ENCODE measurements at places on chromosomes 4 and X. TPM values are rescaled to one million over a fixed set of nuclear protein-coding genes. Genes with fewer than 3 reads are reported as not detected.

Gene PKD2
- 49.7 TPM for total RNA-seq

- DNase-seq: peak; percentile 20
Measured at GRCh38 chr4:16819652-16820051, 78.8 kb downstream of the LDB2 start.

Gene ADGRL3
- not detected for total RNA-seq

- no peak for DNase-seq
Measured at GRCh38 chrX:23493941-23494374, 159.3 kb downstream of the PTCHD1 start.

DNA sequence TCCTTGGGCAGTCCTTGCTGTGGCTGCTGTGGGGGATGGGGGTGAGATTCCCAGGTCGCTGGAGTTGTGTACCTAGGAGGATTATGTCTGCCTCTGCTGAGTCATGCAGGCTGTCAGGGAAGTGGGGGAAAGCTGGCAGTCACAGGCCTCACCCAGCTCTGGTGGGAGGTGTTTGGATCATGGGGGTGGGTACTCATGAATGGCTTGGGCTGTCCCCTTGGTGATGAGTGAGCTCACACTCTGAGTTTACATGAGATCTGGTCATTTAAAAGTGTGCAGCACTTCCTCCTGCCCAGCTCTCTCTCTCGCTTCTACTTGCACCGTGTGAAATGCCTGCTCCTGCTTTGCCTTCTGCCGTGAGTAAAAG lies 24.6 kb upstream of the PDLIM3 start:
- peak; percentile 80 for DNase-seq

- DNase-seq: no peak
Measured at GRCh38 chrX:154135458-154136229, 8.4 kb upstream of the OPN1LW start.

GRCh38 chrX:135015523-135016245 lies 6.7 kb downstream of the RTL8B start:
- no peak for DNase-seq

Gene SPIN4
- 2.2 TPM for total RNA-seq

Gene CCDC110
- total RNA-seq: 0.73 TPM

Gene PPEF1
- not detected for total RNA-seq

- no peak for DNase-seq
Measured at GRCh38 chr4:20532116-20532790, 168.0 kb upstream of the PACRGL start.

- DNase-seq: no peak
Measured at GRCh38 chrX:13345438-13345837, 25.6 kb upstream of the ATXN3L start.

Gene MAMLD1
- 0.67 TPM for total RNA-seq

GRCh38 chrX:134377537-134377936 lies 82.4 kb upstream of the HPRT1 start:
- DNase-seq: peak; percentile 8

- no peak for DNase-seq
Measured at GRCh38 chr4:86356425-86357210, 3.2 kb downstream of the MAPK10 start.

- peak; percentile 95 for DNase-seq
Measured at GRCh38 chr4:110533940-110534339, 58.0 kb downstream of the ENPEP start.

Gene CYP2U1
- 4.9 TPM for total RNA-seq

All from pulmonary artery endothelial cell (primary cell).